ENCODE measurements at places on chromosomes 3 and 15.

GRCh38 chr15:96130734-96131133 is 199.8 kb upstream of the NR2F2 start:
- no peak for DNase-seq

- DNase-seq: peak; percentile 60
These were observed 54.8 kb upstream of the SPESP1 start for GRCh38 chr15:68875377-68876116.

- no peak for DNase-seq
These were observed 10.2 kb downstream of the CA12 start for GRCh38 chr15:63371297-63371918.

GRCh38 chr3:22765679-22766078 is 437.4 kb upstream of the UBE2E2 start:
- DNase-seq: no peak

DNA sequence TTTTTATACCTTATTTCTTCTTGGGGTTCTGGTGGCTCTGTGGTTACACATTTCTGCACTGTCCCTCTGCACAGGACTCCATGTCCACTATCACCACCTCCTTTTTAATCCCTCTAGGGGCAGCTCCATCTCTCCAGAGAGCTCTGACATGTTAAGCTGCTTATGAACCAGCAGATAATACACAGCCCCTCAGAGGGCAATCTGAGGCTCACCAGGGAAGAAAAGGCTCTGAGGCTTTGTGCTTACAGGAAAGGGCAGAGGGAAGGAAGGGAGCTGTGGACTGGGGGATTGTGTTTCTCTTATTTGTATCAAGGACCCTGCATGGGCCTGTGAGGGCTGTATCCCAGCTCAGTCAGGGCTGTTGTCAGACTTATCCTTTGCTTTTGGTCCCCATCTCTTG is 164.5 kb downstream of the EPHB1 start:
- DNase-seq: no peak

DNA sequence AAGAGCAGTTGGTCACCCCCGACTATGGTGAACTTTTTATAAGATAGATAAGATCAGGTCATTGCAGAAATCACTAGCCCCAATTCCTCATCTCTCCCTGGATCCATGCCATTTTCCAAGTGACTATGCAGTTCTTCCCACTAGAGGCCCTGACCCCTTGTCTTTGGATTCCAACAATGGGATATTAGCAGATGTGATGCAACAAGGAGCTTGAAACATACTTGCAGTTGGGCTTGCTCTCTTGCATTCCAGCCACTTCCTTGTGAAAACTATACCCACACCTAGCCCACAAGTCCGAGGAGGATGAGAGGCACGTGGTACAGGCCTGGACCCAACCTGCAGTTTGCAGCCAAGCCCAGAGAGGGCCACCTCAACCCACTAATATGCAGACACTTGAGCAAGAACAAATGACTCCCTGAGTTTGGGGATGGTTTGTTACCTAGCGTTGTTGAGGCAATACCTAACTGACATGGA is 60.6 kb downstream of the SUCLG2 start:
- DNase-seq: no peak

Measured in SHP77 treated with DMSO at 0.1 percent for 48 hours (cell line).